ENCODE measurements at places on chromosomes 12 and 14.
A peak's percentile ranks its signal among the peaks of the same experiment; 100 is the strongest.

GRCh38 chr12:89405626-89406345 lies 53.5 kb upstream of the DUSP6 start:
- no peak for DNase-seq

DNA sequence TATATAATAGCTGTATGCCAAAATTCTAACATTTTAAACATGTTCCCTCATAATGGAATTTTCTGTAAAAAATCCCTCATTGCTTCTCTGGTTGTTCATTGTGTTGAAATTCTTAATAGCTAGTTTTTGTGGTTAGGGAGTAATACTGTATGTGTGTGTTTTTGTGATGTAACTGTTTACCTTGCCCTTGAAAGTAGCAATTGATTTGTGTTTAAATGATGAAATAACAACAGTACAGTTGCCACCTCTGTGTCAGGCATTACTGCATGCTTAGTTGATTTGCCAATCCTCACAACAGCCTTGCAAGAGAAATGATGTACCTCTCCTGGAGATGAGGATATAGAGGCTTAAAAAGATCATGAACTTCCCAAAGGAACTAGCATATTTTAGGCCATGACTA lies 94.9 kb downstream of the DAAM1 start:
- no peak for DNase-seq

DNA sequence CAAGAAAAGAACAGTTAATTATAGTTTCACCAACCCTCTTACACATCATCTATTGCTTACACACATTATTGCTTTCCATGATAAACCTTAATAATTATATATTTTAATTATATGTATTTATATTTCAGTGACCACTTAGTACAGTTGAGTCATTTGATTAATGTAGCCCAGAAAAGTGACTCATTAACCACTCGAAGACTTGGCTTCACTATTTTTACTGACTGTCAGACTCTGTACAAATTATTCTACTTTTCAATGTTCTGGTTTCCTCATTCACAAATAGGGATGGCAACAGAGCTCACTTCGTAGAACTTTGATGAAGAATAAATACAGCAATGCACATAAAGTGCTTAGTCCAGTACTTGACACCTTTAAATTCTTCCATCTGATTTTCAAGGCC lies 98.3 kb downstream of the CFAP54 start:
- DNase-seq: no peak

GRCh38 chr12:131830335-131830913 lies 2.2 kb downstream of the MMP17 start:
- DNase-seq: peak; percentile 25

DNA sequence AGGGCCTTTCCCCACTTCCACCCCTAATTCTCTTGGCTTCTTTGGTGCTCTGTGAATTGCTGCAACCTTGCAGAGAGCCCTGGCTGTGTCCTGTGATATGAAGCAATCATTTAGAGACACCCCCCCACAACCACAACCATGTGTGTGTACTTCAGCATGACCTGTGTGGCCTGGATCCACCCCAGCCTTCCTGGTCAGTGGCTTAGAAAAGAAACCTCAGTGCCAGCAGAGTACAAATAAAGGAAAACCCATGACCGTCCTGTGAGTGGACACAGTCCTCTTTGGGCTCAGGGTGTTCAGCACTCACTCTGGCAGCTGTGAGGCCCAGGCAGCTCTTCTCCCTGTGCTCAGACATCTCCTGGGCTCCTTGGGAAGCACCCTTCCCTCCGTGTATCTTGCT lies 206.6 kb upstream of the DIO3 start:
- no peak for DNase-seq

- DNase-seq: no peak
These were observed 66.1 kb downstream of the ELK3 start for GRCh38 chr12:96260231-96260630.

GRCh38 chr12:46963977-46964971 lies 115.1 kb upstream of the PCED1B start:
- no peak for DNase-seq

DNA sequence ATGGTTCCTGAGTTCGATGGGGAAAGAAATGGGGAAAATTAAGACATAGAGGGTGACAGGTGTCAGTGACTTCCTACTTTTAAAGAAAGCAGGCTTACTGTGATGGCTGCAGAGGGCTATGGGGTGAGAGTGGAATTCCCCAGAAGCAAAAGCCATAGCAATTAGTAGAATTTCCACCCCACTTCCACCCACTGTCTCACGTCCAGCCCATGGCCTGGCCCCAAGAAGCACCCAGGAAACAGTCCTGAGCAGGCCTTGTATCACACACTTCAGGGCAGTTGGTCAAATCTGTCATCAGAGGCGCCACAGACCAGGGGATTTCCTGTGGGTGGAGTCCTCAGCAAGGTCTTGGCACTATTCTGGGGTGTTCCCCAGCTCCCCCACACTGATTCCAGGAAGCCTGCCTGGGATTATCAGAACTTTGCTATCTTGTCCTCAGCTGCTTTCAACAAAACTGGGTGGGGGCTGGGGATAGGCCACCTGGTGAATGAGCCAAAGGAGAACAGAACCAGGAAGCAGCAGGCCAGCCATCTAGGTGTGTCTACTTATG lies 120.1 kb upstream of the CCND2 start:
- DNase-seq: no peak

DNA sequence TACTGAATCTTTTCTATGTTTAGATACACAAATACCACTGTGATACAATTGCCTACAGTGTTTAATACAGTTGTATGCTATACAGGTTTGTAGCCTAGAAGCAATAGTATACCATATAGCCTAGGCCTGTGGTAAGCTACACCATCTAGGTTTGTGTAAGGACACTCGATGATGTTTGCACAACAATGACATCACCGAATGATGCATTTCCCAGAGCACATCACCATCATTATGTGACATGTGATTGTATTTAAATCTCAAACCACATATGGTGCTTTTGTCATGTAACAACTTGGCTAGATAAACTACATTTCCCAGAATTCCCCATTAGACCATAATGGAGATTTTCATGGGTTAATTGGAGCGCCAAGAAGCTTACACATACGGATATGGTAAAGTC lies 128.4 kb upstream of the CPNE8 start:
- no peak for DNase-seq

DNA sequence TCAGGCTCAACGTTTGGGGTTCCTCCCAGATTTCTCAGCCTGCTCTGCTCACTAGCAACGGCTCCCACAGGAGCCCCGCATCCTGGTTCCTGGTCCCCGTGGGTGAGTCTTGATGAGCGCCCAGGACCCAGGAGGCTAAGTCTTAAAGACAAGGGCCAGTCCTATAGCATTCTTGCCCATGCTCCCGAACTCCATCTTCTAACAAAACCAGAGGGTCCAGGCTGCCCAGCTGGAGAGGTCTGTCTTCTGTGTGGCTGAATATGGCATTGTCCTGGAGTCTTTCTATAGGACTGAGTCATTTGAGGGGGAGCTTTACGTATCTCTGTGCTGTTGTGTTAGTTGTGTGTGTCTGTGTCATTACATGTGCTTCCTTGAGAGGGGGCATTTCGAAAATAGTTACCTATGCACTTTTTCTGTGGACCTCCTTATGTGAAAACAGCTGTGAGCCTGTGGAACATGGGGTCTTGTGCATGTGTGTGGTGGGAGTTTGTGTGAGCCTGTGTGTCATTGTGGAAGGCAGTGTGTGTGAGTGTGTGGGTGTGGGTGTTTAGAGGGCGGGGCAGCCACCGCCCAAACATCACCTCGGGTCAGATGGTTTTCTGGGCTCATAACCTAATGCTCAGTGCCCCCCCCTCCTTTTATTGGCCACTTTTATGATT lies 9.1 kb upstream of the TBX5 start:
- no peak for DNase-seq

- no peak for DNase-seq
These were observed 20.9 kb upstream of the NUDT14 start for GRCh38 chr14:105201925-105202513.

DNA sequence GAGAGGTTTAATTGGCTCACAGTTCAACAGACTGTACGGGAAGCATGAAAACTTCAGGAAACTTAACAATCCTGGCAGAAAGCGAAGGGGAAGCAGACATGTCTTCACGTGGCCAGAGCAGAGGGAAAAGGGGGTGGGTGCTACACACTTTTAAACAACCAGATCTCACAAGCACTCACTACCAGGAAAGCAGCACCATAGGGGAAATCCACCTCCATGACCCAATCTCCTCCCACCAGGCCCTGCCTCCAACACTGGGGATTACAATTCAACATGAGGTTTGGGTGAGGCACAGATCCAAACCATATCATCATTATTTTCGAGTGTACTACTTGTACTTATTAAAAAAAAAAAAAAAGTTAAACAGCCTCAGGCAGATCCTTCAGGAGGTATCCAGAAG lies 29.9 kb downstream of the RXYLT1 start:
- DNase-seq: no peak

DNA sequence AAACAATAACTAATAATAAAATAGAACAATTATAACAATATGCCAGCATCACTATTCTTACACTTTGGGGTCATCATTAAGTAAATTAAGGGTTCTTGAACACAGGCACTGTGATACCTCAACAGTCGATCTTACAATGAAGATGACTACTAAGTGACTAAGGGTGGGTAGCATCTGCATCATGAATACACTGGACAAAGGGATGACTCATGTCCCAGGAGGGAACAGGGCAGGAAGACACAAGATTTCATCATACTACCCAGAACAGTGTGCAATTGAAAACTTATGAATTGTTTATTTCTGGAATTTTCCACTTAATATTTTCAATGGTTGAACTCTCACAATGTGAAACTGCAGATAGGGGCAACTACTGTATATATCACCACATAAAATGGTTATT lies 19.7 kb downstream of the TSPAN19 start:
- no peak for DNase-seq

DNA sequence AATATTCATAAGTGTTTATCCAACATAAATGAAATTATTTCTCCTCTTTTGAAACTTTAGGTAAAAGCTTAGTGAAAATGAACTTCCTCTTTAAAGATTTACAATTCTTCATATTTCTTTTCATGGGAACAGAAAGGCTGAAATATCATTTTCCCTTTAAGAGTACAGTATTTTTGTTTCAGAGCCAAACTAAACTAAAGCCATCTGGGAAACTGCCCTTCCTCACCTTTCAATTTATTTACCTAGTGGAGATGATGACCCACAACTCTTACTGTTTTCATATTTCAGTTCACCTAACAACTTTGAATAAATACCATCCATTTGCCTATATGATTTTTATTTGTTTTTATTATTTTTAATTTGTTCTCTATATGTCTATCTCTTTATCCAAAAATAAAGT lies 105.4 kb downstream of the ALX1 start:
- DNase-seq: no peak

- DNase-seq: no peak
These were observed 1.7 kb downstream of the VSIG10 start for GRCh38 chr12:118102070-118102469.

DNA sequence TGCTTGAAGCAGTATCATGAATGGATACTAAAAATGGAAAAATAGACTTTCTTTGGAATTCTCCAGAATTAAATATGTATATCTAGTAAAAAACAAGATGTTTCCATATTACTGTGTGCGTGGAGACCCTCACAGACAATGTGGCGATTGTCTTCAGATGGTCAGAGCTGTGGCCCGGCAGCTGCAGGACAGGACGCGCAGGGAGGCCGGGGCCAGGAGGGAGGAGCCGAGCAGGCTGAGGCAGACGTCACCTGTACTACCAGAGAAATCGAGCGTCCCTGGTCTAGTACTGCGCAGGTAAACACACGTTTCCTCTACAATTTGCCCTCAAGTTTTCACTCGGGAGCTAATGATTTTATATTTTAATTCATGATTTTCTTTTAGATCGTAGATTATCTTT lies 22.8 kb downstream of the DDX51 start:
- DNase-seq: no peak

DNA sequence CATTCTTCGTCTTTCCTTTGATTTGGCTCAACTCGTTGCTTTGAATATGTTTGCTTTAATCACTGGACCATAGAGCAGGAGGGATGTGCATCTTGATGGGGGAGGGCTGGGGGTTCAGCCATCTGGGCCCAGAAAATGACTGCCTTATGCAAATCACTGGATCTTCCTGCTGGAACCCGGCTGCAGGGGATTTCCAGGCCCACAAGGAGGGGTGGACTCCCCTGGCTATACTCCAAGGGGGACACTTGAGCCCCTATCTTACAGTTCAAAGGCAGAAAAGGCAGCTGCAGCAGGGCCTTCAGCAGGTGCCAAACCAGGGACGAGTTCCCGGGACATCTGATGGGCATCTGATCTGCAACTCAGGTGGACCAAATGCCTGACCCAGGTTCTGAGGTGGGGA lies 122.5 kb downstream of the DICER1 start:
- no peak for DNase-seq

DNA sequence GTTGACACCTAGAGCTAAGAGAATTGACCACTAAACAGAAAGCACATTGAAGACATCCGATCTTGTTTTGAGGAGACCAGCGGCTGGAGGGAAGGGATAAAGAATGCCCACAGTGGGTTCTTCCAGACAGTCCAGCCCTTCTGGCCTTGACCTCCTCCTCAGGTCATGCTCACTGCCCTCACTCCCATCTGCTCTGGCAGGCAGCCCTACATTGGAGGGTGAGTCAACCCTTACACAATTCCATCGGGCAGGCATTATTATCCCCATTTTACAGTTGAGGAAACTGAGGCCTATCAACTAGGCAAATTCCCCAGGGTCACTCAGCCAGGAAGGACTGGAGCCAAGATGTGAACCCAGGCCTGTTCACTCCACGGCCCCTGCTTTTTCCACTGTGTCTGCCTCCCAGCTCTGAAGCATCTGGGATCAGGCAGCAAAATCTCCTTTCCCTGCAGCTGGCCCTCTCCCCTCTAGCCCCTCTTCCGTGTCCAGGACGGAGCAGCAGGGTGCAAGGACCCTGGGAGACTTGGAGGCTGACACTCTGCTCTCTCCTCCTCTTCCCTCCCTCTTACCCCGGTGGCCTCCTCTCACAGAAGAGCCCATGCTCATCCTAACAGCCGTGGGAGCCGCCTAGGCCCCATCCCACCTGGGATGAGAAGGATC lies 5.3 kb downstream of the SCNN1A start:
- DNase-seq: no peak

- no peak for DNase-seq
These were observed 1.3 kb upstream of the GNG2 start for GRCh38 chr14:51859131-51859530.

- DNase-seq: no peak
These were observed 216.3 kb downstream of the C12orf42 start for GRCh38 chr12:103279444-103279843.

GRCh38 chr12:68435816-68436215 lies 103.7 kb upstream of the MDM1 start:
- no peak for DNase-seq

- DNase-seq: no peak
These were observed 358.0 kb downstream of the TMTC2 start for GRCh38 chr12:83044736-83045135.

GRCh38 chr12:110015132-110015531 lies 15.9 kb downstream of the ANKRD13A start:
- no peak for DNase-seq

- DNase-seq: no peak
These were observed 55.9 kb downstream of the C12orf75 start for GRCh38 chr12:105386431-105386830.

- DNase-seq: peak; percentile 42
These were observed 523 bp downstream of the WSB2 start for GRCh38 chr12:118060301-118061010.
